ENCODE measurements at places on chromosomes 5 and 9.

DNA sequence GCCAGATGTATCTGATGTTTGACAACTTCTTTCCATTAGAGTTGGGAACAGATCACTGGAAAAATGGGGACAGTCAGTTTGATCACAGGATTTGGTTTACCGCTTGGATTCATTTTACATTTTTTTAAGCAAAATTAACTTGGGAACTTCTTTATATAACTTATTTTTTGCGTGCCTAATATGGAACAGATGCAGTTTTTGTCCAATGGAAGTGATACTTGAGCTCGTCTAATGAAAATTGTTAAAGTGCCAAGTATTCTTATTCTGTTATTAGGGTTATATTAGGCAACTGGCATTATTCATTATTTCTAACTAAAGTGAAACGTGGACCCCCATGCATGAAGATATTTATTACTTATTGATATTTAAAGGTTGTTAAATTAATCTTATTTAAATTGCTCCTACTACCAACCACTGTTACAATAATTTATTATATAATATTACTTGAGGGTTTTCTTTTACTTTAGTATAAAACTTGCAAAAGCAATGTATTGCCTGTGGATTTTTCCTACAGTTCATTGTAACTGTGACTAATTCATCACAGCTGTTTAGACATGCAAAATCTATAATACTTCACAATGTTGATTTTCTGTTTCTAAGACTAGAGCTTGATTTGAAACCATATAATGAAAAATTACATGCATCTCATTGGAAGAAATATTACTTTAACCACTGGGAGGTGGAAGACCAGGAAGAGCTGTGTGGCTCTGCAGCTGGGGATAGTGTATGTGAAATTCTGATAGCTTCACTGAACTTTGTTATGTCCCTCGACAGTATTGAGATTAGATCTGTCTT is 787.3 kb upstream of the WWC1 start:
- DNase-seq = no peak

- DNase-seq = no peak
Measured at GRCh38 chr9:125977223-125977622, 230.1 kb downstream of the PBX3 start.

- DNase-seq = no peak
Measured at GRCh38 chr5:7916171-7916804, 47.3 kb downstream of the MTRR start.

DNA sequence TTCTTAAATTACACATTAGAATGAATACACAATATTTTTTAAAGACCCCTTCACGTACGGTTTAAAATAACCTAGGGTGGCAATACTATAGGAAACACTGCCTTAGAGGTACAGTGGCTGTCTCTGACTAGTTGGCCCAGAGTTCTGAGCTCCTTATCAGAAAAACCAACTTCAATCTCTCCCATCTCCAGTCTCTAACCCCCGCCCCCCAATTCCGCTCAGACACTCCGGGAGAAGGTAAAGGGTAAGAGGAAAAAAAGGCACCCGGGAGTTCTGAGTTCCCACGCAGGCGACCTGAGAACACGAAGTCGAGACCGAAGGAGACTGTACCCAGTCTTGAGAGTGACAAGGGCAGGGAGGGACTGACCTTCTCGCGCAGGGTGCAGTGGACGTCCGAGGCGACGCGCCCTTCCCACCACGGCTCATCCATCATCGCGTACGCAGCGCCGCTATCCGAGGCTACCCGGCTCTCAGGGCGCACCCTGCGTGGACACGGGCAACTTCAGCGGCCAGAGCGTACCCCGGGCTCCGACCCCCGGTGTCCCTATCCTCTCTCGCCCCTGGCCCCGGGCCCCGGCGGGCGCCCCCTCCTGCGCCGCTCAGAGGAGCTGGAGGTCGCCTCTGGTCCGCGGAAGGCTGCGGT is 752 bp downstream of the CCNJL start:
- no peak for DNase-seq

DNA sequence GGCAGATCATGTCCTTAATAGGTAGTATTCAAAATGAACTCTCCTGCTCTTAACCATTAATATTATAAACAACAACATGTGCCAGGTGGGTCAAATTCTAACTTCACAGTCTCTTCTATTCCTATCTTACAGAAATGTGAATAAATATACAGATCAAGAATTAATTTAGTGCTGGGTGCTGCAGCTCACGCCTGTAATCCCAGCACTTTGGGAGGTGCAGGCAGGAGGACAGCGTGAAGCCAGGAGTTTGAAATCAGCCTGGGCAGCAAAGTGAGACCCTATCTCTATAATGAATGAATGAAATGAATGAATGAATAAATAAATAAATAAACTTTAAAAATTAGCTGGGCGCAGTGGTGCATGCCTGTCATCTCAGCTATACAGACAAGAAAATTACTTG is 34.1 kb downstream of the PTCH1 start:
- DNase-seq = no peak

Measured in stimulated activated CD4-positive, alpha-beta T cell treated with anti-CD3 and anti-CD28 coated beads, Interleukin-1b, Interleukin-23, amount 100 ng/mL, for 1 hour (primary cell).